ENCODE measurements at places on chromosomes 11 and 22. TPM values are rescaled to one million over a fixed set of nuclear protein-coding genes. Genes with fewer than 3 reads are reported as not detected.

The CBY1 gene
- 17.0 TPM for total RNA-seq

DNA sequence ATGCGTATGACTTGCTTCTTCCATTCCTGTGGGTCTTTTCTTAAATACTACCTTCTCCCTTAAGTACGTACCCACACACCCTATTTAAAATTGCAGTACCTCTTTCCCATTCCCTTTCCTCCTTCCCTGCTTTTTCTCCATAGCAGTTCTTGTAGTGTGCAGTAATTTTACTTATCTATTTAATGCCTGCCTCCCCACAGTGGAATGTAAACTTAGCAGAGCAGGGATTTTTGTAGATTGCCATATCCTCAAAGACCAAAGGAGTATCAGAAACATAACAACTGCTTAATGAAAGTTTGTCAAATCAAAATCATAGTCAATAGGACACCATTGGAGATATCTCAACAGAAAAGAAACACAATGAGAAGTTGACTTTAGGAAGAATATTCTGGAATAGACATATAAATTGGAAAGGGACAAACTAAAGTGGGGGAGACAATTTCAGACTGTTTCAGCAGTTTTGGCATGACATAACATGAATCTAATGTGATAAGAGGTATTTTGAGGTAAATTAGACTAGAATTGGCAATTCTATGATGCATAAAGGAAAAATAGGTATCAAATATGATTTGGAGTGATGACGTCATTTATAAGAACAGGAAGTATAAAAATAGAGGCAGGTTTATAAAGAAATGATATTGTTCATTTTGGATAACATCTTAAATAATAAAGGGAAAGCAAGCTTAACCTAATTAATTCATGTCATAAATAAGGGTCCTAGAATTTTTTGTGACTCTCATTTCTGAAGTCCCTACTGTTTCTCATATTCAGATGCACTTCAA, 188.4 kb downstream of the SOX6 start:
- DNase-seq: no peak

DNA sequence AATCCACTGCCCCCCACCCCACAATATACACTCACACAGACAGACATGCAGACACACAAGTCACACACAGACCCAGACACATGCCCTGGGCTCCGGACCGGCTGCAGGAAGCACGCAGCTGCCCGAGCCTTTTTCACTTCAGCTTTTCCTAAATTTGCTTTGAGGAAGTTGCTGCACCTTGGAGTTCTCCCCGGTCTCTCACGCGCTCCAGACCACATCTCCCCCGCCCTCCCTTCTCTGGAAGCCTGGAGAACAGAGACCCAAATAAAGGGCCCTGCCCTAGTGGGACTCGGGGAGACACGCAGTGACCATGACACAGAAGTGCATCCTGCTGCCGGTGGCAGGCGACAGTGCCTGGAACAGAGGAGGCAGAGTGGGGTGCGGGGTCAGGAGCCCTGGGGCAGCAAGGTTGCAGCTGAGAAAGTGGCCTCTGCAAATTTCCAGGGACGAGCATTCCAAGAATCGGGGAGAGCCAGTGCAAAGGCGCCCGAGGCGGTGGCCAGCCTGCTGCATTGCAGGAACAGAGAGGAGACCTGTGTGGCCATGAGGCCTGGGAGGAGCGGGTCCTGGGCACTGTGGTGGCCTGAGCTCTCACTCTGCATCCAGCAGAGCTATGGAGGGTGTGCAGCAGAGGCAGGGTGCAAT, 19.1 kb downstream of the RPL3 start:
- no peak for DNase-seq

DNA sequence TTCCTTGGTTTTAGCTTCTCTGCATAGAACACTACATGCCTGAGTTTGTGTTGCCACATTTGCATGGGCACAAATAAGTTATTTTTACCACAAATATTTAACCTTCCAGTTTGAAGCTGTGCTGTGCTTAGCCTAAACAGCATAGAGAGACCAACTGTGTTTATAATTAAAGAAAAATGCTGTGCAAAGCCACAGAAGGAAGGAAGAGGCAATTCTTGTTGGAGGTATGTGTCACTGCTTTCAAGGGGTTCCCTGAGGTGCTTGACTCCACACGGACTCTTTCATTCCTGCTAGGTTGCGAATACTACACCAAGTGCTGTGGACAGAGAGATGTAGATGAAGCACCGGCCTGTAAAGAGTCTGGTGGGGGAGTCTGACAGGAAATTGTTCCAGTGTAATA, 47.6 kb upstream of the OLFML1 start:
- DNase-seq: no peak

- DNase-seq: no peak
Measured at GRCh38 chr11:65872586-65873317, at the start of gene EFEMP2. Gene EFEMP2 (minus strand): TSS chr11:65872800. CDS start chr11:65872354, 446 bp downstream.
